CD8-positive, alpha-beta memory T cell (primary cell): ENCODE measurements at places on chromosomes 5 and 9.

- no peak overlapping the region for H3K4me3 ChIP-seq
- DNase-seq: no peak
- no peaks in the 10 kb centered on the region for H3K36me3 ChIP-seq
- no peaks in the 10 kb centered on the region for H3K27me3 ChIP-seq
Observed at GRCh38 chr9:88706193-88707113, 171.5 kb downstream of the NXNL2 start.

- no peak overlapping the region for H3K4me3 ChIP-seq
- H3K4me1 ChIP-seq: no peaks in the 10 kb centered on the region
- H3K36me3 ChIP-seq: no peaks in the 10 kb centered on the region
- no peak for DNase-seq
- no peaks in the 10 kb centered on the region for H3K27me3 ChIP-seq
Observed at GRCh38 chr9:34907044-34907443, 51.0 kb upstream of the PHF24 start.

DNA sequence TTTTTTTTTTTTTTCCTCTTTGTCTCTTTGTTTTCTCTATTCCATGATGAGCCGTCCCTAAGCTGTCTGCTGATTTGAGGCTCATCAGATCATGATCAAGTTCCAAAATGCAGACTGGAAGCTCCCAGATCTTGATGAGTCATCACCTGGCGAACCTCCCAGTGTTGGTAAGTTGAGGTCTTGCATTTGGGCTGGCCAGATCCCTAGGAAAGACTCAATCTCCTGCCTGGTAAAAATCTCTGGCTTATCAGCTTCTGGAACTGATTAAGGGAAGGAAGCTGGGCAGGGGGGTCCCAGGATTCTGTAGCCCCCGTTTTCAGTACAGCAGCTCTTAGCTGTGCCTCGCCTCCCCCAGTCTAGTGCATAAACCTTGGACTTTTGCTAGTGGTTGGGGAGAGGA lies 69.0 kb downstream of the TSPAN17 start:
- no peak overlapping the region for H3K27ac ChIP-seq
- no peak overlapping the region for H3K4me3 ChIP-seq
- no peaks in the 10 kb centered on the region for H3K27me3 ChIP-seq
- H3K36me3 ChIP-seq: no peaks in the 10 kb centered on the region
- H3K4me1 ChIP-seq: no peaks in the 10 kb centered on the region

GRCh38 chr5:59516161-59516560 lies 377.4 kb downstream of the PDE4D start:
- H3K4me3 ChIP-seq: no peak overlapping the region
- H3K4me1 ChIP-seq: no peaks in the 10 kb centered on the region
- H3K27ac ChIP-seq: no peak overlapping the region

DNA sequence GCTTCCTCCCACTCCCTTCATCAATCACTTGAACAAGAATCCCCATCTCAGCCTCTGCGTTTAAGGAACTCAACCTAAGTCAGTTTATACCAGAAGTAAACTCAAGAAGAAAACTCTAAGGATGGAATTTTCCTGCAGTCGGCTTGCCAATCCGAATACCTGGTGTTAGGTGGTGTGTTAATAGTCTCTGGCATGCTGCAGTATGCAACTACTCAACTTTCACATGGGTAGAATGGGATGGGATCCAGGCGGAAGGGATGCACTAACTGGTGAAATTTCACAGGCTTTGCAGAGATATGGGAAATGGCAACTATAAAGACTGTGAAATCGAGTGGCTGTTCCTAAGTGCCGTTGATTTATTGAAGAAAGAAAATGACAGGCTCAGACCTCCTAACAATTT lies 560.6 kb downstream of the TLE1 start:
- H3K36me3 ChIP-seq: no peaks in the 10 kb centered on the region
- no peak for DNase-seq
- H3K27ac ChIP-seq: no peak overlapping the region
- no peaks in the 10 kb centered on the region for H3K4me1 ChIP-seq

- no peak overlapping the region for H3K27ac ChIP-seq
- DNase-seq: no peak
- no peak overlapping the region for H3K4me3 ChIP-seq
- H3K4me1 ChIP-seq: peaks cover 24% of the 10 kb centered on the region
- H3K27me3 ChIP-seq: no peaks in the 10 kb centered on the region
Observed at GRCh38 chr5:50365426-50366251, 75.4 kb downstream of the EMB start.

- no peaks in the 10 kb centered on the region for H3K36me3 ChIP-seq
- no peak overlapping the region for H3K4me3 ChIP-seq
- H3K27ac ChIP-seq: no peak overlapping the region
- DNase-seq: no peak
- no peaks in the 10 kb centered on the region for H3K27me3 ChIP-seq
Observed at GRCh38 chr5:33848554-33848953, 43.2 kb downstream of the ADAMTS12 start.

DNA sequence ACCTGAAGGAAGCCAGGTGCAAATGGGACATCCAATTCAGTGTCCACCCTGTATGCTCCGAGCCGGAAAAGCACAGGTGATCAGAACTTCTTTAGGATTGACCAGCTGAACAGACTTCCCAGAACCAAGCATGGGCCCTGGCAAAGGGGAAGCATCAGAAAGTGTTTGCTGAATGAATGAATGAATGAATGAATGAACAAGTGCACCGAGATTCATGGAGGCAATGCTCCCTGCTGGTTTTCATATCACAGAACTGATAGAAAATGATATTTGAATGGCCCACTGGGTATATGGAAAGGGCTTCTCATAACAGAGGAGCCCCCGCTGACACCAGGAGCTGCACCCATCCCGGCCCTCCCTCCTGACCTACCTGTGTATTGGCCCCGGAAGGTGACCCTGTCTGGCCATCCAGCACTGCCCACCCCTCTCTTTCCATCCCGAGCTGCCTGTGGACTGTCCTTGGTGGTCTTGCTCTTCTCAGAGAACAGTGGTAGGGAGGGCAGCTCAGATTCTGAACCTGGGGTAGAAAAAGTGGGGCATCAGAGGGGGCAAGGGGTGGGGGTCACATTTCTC lies 15.9 kb downstream of the ORM2 start:
- peaks cover 92% of the 10 kb centered on the region for H3K36me3 ChIP-seq
- no peak for DNase-seq
- H3K27me3 ChIP-seq: no peaks in the 10 kb centered on the region
- peaks cover 23% of the 10 kb centered on the region for H3K4me1 ChIP-seq
- H3K27ac ChIP-seq: no peak overlapping the region

DNA sequence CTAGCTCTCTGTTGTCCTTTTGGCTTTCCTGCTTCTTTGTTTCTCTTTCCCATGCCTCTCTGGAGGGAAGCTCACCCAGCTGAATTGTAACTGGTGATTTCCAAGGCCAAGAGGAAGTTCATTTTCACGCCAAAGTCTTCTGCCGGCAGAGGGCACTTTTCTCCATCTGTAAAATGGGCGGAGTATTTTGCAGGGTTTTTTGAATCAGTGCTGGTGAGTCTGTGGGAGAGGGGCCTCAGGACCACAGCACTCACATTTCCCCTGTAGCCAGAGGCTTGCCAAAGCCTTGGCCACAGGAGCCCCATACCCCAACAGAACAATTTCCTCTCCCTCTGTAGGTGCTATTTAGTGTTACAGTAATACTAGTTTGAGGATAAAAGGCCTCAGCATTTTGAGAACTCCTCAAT lies 42.3 kb upstream of the MATR3 start:
- H3K27me3 ChIP-seq: no peaks in the 10 kb centered on the region
- H3K36me3 ChIP-seq: no peaks in the 10 kb centered on the region
- peak; percentile 50 for DNase-seq
- H3K4me3 ChIP-seq: no peak overlapping the region

GRCh38 chr5:123215929-123216702 lies 127.1 kb downstream of the PRDM6 start:
- DNase-seq: no peak
- no peak overlapping the region for H3K4me3 ChIP-seq
- H3K27me3 ChIP-seq: no peaks in the 10 kb centered on the region

- DNase-seq: no peak
- no peak overlapping the region for H3K27ac ChIP-seq
- H3K4me3 ChIP-seq: no peak overlapping the region
- no peaks in the 10 kb centered on the region for H3K27me3 ChIP-seq
Observed at GRCh38 chr5:45037927-45038326, 229.2 kb downstream of the MRPS30 start.

GRCh38 chr9:76425677-76426453 lies 31.6 kb upstream of the RFK start:
- no peaks in the 10 kb centered on the region for H3K27me3 ChIP-seq
- no peak for DNase-seq
- H3K36me3 ChIP-seq: no peaks in the 10 kb centered on the region

DNA sequence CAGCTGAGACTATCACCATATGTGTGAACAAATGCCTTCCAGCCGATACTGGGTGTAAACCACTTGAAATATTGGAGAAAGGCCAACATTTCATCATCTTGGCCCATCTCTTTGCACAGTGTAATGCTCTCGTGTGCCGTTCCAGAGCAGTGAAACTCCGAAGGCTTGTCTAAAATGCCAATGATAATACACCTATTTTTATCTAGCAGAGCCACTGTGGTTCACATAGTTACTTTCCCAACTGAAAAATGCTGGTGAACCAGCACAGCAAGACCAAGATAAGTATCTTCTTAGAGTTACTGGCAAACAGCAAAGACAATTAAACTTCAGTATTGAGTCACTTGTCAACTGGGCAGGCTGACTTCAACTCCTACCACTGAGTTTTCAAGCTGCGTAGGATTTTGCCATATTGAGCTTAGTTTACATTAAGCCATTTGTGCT lies 379.9 kb upstream of the ACTBL2 start:
- H3K27ac ChIP-seq: no peak overlapping the region
- no peaks in the 10 kb centered on the region for H3K36me3 ChIP-seq
- no peak overlapping the region for H3K4me3 ChIP-seq
- no peak for DNase-seq
